Activated T-helper 1 cell treated with Interleukin-2 at 50 U/mL for 16 hours (primary cell): ENCODE measurements at places on chromosomes 11 and 22.

DNA sequence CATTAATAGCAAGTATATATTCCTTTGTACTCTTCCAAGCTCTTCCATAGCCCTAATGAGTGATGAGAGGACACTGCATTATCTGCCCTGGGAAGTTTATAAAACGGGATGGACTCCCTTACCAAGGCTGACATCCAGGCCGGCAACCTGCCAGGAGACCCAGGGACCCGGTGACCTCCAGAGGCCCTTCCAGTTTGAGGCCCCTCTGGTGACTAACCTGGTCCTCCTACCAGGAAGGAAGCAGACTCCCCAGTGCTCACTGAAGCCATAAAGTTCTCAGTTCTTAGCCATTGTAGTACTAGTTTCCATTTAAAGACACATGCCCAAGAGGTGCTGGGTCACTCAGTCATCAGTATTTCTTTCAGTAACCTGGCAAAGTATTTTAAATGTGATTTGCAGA is 345.4 kb downstream of the TENM4 start:
- DNase-seq = no peak

- no peak for DNase-seq
Observed at GRCh38 chr11:117910941-117911655, 18.1 kb downstream of the TMPRSS13 start.

- DNase-seq = no peak
Observed at GRCh38 chr11:10499874-10500601, 40.9 kb downstream of the RNF141 start.

GRCh38 chr11:10823152-10823579 is 14.4 kb upstream of the EIF4G2 start:
- DNase-seq = no peak

GRCh38 chr11:69531071-69531716 is 49.7 kb downstream of the LINC01488 start:
- DNase-seq = no peak

DNA sequence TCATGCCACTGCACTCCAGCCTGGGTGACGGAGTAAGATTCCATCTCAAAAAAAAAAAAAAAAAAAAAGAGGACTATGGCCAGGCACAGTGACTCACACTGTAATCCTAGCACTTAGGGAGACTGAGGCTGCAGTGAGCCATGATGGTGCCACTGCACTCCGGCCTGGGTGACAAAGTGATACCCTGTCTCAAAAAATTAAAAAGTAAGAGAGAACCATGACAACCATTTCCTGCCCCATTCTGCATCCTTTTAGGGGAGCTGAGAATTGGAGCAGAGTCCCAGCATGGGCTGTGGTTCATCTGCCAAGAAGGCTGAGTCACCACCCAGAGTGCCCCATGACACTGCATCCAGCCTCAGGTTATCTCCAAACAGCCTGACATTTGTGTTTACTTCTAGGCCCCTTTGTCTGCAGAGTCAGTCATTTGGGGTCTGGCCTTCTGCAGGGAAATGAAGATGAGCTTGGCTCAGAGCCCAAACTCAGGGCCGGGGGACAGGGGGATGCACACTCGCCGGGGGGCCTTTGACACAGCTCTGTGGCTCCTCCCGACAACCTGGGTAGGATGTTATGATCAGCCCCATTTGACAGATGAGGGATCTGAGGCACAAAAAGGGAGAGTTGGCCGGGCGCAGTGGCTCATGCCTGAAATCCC is 4.7 kb downstream of the CSDC2 start:
- DNase-seq = no peak

DNA sequence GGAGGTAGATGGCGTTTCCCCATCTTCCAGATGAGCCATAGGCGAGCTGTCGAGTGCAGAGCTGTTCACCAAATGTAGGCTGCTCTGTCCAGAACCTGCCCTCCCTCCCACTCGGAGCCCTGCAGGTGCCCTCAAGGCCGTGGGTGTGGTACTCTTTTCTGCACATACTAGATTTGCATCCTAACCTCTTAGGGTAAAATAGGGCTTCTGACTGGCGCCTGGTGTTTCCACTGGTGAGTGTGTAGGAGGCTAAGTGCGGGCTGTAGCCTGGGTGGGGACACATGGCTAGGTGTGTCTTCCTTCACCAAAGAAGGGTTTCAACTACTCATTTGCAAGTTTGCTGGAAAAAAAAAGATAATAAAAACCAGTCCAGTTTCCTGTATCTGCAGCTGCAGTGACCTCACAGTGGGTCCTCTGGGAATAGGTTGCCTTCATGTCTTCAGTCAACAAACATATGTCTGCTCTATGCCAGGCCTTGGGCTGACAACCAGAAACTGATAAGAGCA is 8.5 kb downstream of the BIK start:
- no peak for DNase-seq

DNA sequence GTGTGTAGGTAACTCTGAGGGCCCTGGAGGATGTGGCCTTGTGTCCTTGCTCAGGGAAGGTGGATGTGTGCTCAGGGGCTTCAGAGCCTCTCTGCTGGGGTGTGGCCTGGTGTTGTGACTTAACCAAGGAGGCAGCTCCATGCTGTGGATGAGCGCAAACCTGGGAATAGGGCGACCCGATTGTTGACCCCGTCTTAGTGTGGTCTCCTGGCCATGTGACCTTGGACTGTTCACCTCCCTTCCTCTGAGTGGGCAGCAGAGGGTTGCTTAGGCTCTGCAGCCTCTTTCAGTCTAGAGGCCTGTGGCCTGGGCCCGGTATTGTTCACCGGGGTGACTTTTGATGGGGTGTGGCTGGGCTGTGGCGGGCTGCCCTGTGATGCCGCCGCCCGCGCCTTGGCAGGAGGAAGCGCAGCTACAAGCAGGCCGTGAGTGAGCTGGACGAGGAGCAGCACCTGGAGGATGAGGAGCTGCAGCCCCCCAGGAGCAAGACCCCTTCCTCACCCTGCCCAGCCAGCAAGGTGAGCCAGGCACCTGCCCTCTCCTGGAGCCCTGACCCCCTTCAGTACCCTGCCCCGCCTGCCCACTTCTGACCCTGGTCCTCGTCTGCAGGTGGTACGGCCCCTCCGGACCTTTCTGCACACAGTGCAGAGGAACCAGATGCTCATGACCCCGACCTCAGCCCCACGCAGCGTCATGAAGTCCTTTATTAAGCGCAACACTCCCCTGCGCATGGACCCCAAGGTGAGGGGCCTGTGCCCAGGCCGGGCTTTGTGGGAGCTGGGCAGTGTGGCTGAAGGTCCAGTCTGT is 16.7 kb downstream of the INCENP start:
- DNase-seq = no peak

DNA sequence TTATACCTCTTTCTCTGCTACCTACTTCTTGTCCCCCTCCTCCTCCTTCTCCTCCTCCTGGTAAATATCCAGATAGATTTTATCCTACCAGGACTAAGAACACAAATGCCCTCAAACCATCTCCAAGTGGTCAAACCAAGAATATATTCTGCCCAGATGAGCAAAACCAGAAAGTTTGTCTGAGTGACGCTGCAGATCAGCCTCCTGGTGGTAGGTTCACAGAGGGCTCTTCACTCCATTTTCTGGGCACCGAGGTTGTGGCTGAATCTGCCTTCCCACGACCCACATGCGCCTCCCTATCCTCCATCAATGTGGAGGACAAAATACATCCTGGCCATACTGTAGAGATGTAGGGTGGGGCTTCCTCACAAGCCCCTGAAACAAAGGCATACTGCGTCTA is 543.6 kb downstream of the MN1 start:
- DNase-seq = no peak

DNA sequence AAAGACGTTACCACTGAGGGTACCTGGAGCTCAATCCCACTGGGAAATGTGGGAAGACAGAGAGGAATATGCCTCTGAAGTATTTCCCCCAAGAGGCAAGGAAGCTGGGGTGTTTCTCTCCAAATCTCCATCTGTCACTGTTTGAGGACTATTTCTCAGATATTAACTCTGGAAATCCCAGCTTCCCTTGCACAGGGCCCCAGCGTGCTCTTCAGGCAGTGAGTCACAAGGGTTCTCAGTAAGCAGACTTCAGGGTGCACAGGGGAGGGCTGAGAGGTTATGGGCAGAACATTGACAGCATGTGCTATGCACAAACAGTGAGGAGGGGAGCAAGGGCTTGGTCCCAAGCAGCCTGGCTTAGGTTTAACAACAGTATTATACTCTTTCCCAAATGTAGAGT is 60.9 kb upstream of the EED start:
- no peak for DNase-seq

GRCh38 chr11:64165481-64165841 is 452 bp downstream of the MACROD1 start:
- DNase-seq = no peak

GRCh38 chr22:18987765-18988164 is 51.7 kb upstream of the PRODH start:
- DNase-seq = no peak

DNA sequence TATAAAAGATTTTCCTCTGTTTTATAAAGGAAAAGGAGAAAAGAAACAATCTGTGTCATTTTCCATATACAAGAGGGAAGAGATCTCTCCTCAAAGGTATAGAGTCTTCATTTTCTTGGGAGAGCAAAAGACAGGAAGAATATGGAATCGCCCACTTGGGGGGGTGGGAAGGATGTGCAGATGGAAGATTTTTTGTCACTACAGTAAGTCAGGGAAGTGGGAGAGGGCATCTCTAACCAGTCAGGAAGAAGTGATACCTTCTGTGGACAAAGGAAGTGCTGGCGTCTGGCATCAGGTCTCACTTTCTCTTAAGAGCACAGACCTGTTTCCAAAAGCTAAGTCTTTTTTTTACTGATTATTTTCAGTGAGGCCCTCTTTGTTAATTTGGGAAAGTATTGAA is 1.4 kb downstream of the PRR14L start:
- no peak for DNase-seq

DNA sequence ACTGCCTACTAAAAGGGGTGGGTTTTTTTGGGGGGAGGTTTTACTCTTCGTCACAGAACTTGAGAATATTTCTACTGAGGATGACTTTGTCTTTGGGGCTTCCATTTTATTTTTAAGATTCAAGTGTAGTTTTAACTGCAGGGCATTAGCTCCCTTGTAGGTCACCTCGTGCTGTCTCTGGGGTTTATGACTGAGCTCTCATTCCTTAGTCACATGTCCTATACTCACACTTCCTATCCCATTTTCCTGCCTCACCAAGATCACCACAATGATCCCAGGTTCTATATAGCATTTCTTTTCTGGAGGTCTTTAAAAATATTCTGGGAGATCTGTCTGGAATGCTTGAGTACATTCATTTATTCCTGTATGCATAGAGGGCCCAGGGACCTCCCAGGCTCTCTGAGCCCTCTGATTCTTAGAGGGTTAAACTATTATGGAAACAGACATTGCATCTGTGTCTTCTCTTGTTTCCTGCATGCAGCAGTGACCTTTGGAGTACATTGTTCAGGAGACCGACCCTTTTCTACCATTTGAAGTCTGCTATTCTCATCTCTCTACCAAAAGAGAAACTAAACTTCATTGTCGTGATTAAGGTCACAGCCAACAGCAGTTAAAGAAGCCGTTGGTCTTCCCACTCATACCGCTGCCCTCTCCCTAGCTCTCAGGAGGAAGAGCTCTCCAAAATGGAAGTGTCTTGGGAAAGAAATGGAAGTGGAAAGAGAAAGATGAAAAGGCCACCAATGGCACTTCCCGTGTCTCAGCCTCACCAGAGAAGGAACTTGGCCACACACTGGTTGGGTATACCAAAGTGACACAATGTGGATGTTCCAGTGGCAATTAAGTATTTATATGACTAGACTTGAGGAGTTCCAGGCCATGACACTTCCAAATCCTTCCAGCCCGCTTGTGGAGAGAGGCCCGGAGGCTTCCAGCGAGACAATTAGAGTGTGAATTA is 77.5 kb downstream of the ZBTB16 start:
- no peak for DNase-seq

- DNase-seq = no peak
Observed at GRCh38 chr11:26916805-26917204, 77.1 kb upstream of the FIBIN start.
